Fibroblast of lung (primary cell): ENCODE measurements at places on chromosomes 1 and 21.

- H3K27ac ChIP-seq, result no peak overlapping the region
- H3K4me1 ChIP-seq, result peaks cover 13% of the 10 kb centered on the region
- no peaks in the 10 kb centered on the region for H3K27me3 ChIP-seq
- no peak overlapping the region for H3K4me3 ChIP-seq
- DNase-seq, result peak; percentile 63
- H3K36me3 ChIP-seq, result no peaks in the 10 kb centered on the region
These were observed 24.8 kb upstream of the CNIH3 start for GRCh38 chr1:224591326-224591725.

GRCh38 chr1:7278045-7278444, 492.8 kb downstream of the CAMTA1 start:
- H3K36me3 ChIP-seq, result no peaks in the 10 kb centered on the region
- DNase-seq, result no peak
- peaks cover 17% of the 10 kb centered on the region for H3K4me1 ChIP-seq
- H3K4me3 ChIP-seq, result no peak overlapping the region
- H3K27ac ChIP-seq, result no peak overlapping the region

DNA sequence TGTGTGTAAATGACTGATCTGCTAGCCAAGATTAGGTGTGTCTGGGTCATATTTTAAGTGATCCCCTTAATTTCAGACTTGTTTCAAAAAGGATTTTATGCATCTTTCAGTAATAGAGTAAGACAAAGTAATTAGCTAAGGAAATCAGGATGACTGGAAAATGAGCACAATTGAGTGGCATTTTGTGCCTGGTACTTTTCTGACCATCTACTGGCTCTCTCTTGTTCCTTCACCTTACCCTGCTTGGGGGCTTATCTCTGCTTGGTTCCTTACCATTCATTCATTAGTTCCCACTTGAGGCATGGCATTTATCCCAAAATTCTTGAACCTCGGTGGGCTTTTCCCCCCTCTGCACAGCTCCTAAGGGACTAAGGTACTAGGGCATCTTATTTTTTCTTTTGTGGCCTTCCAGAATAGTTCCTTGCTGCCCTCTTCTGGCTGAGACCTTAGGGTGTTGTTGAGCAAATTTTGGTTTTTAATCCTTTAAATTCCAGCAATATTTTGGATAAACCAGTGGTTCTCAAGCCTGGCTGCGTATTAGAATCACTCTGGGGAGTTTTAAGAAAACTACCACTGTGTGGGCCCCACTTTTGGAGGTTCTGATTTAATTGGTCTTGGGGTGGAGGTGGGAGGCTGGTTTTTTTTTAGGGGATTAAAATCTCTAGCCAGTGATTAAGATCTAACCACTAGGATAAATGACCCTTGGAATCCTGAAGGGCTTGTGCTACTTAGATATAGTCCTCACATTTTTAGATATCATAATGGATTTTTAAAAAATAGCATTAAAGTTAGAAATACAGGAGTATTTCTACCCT, 50.8 kb downstream of the HS2ST1 start:
- no peaks in the 10 kb centered on the region for H3K4me1 ChIP-seq
- H3K27ac ChIP-seq, result no peak overlapping the region
- H3K4me3 ChIP-seq, result no peak overlapping the region
- no peaks in the 10 kb centered on the region for H3K36me3 ChIP-seq

- H3K4me3 ChIP-seq, result no peak overlapping the region
- no peak overlapping the region for H3K27ac ChIP-seq
These were observed 18.8 kb upstream of the FASLG start for GRCh38 chr1:172640111-172640510.

DNA sequence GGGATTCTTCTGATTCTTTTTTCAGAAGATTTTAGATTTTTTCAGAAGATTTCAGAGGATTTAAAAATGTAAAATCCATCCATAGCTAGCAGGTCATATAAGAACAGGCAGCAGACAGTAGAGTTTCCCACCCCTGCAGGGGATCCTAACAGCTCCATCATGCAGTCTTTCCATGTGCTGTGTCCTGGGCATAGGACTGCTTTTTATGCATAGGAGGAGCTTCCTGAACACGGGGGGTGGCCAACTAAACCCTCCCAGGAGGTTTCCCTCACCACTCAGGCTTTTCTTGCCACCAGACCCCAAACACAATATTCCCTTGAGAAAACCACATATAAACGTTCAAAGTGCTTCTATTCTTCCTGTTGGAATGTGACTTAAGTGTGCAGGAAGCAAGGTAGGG, 90.1 kb upstream of the TNR start:
- DNase-seq, result no peak
- no peaks in the 10 kb centered on the region for H3K4me1 ChIP-seq
- no peaks in the 10 kb centered on the region for H3K36me3 ChIP-seq
- H3K27ac ChIP-seq, result no peak overlapping the region
- no peak overlapping the region for H3K4me3 ChIP-seq

- H3K4me3 ChIP-seq, result no peak overlapping the region
- DNase-seq, result no peak
- no peaks in the 10 kb centered on the region for H3K4me1 ChIP-seq
- no peak overlapping the region for H3K27ac ChIP-seq
These were observed 3.4 kb downstream of the EPHA10 start for GRCh38 chr1:37761416-37762095.

DNA sequence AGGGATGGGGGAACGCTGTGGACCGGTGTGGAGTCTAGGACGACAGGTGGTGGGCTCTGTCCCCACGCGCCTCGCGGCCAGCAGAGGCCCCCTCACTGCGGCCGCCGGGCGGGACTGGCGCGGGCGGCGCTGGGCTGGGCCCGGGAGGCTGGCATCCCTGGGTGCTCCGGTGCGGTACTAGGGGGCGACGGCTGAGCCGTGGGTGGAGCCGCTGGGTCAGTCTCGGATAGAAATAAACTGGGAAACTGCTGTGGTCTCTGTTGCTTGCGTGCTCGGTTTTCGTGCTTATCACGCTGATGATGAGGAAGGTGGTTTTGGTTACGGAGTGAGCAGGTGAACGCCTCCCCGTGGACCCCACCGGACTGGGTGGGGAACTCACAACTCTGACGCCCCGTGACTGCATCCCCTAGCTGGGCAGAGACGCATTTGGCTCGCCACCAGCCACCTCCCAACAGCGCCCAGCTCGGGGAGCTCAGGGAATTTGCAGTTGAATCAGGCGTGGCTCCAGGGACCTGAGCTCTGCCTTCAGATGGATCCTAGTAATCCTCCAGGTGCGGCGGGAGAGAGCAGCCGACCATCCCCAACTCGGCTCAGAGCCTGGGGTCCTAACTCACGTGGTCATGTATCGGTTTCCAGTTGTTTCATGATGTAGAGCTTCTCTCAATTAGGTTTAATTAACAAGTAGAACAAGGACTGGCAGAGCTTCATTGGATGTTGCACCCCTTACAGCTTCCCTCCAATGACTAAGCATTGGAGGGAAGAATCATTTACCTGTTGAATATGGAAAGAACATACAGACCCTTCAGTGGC, 32.1 kb downstream of the HSD17B7 start:
- DNase-seq, result peak; percentile 13
- no peak overlapping the region for H3K27ac ChIP-seq
- no peaks in the 10 kb centered on the region for H3K27me3 ChIP-seq
- peak overlapping the region; percentile 58 for H3K4me3 ChIP-seq

- DNase-seq, result no peak
- H3K36me3 ChIP-seq, result no peaks in the 10 kb centered on the region
- no peaks in the 10 kb centered on the region for H3K27me3 ChIP-seq
- no peaks in the 10 kb centered on the region for H3K4me1 ChIP-seq
- no peak overlapping the region for H3K27ac ChIP-seq
- H3K4me3 ChIP-seq, result no peak overlapping the region
These were observed 130.3 kb downstream of the CASZ1 start for GRCh38 chr1:10665930-10666850.

DNA sequence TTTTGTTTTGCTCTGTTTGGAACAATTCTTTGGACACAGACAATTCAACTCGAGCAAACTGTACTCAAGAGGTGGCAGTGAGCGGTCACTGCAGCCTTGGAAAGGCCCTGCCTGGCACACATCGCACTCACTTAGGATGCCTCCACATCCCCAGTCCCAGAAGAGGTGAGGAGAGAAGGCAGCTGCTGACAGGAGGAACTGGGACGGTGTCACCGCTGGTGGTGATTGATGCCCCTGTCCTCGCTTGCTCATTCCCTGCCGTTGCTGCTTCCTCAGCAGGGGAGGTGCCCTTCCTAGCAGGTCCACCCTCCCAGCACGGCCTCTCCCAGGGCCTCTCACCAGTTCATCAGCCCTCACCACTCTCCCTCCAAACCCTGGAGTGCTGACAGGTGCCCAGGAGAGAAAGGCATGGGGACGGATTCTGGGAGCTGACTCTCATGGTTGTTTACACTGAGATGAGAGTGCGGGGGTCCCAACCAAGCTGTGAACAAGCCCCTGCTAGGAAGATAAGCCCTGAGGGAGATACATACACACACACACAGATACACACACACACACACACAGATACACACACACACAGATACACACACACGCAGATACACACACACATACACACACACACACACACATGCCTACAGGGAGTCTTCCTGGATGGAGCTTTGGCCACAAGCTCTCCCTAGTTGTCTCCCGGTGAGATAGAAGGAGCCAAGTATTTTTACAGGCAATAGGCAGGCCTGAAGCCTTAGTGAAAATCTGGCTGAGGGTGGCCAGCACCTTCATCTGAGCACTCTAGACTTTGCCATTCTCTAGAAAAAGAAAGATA, 101.1 kb downstream of the CDC7 start:
- no peak for DNase-seq
- no peaks in the 10 kb centered on the region for H3K4me1 ChIP-seq
- no peaks in the 10 kb centered on the region for H3K27me3 ChIP-seq

DNA sequence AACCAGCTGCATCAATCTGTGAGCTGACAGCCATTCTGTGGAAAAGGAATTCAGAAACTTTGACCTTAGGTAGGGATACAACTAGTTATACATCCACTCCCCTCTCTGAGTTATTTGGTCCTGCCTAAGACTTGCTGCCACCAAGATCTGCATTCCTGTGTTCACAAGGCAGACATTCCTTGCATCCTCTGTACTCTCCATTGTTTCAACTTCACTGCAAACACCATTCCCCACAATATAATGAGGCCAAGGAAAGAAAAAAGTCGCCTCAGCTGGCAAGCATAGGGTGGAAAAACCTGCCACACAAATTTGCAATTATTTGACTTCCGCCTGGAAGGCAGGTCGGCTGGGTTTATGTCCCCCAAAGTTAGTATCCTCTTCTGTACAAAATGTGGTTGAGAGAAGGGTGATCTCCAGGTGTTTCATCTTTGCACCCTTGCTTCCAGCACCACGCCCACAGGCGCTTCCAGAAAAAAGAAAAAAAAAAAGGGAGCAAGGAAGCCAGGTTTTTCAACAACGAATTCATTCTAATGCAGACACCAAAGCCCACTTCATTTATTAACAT, 676 bp upstream of the CTTNBP2NL start:
- DNase-seq, result peak; percentile 62
- H3K4me3 ChIP-seq, result peak overlapping the region; percentile 95
- peak overlapping the region; percentile 97 for H3K27ac ChIP-seq
- no peaks in the 10 kb centered on the region for H3K36me3 ChIP-seq
- H3K4me1 ChIP-seq, result peaks cover 14% of the 10 kb centered on the region

DNA sequence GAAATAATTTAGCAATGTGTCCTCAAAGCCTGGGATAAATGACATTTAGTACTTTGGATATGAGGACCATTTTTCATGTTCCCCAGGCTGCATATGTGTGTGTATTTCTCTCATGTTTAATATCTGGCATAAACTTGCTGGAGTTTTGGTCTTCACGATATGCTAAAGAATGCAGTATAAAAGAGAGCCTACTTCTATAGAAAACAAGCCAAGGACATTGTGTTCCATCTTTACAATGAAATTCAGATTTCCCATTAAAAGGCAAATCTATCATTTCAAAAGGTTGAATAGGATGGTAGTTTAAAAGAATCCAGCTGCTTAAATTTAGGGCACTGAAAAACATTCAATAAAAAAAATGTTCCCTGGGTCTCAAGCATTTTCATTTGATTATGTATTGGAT, 169.0 kb upstream of the C1orf105 start:
- no peaks in the 10 kb centered on the region for H3K36me3 ChIP-seq
- no peaks in the 10 kb centered on the region for H3K27me3 ChIP-seq
- no peak overlapping the region for H3K4me3 ChIP-seq
- H3K27ac ChIP-seq, result no peak overlapping the region

GRCh38 chr1:231808990-231809389, 182.4 kb downstream of the DISC1 start:
- peak; percentile 80 for DNase-seq
- H3K27ac ChIP-seq, result no peak overlapping the region
- H3K36me3 ChIP-seq, result no peaks in the 10 kb centered on the region
- no peaks in the 10 kb centered on the region for H3K4me1 ChIP-seq
- no peak overlapping the region for H3K4me3 ChIP-seq

- H3K27ac ChIP-seq, result no peak overlapping the region
- H3K4me1 ChIP-seq, result peaks cover 7% of the 10 kb centered on the region
- no peak for DNase-seq
- H3K27me3 ChIP-seq, result no peaks in the 10 kb centered on the region
These were observed 77.1 kb downstream of the XCL2 start for GRCh38 chr1:168466714-168467131.

- no peak overlapping the region for H3K4me3 ChIP-seq
- H3K36me3 ChIP-seq, result peaks cover 15% of the 10 kb centered on the region
- H3K4me1 ChIP-seq, result peaks cover 14% of the 10 kb centered on the region
- no peak for DNase-seq
- H3K27ac ChIP-seq, result no peak overlapping the region
- H3K27me3 ChIP-seq, result no peaks in the 10 kb centered on the region
These were observed 3.8 kb downstream of the CTPS1 start for GRCh38 chr1:40983286-40983685.

GRCh38 chr1:2480986-2481364, 4.9 kb downstream of the PLCH2 start:
- no peaks in the 10 kb centered on the region for H3K36me3 ChIP-seq
- no peaks in the 10 kb centered on the region for H3K27me3 ChIP-seq
- H3K27ac ChIP-seq, result no peak overlapping the region
- no peak overlapping the region for H3K4me3 ChIP-seq
- no peak for DNase-seq

DNA sequence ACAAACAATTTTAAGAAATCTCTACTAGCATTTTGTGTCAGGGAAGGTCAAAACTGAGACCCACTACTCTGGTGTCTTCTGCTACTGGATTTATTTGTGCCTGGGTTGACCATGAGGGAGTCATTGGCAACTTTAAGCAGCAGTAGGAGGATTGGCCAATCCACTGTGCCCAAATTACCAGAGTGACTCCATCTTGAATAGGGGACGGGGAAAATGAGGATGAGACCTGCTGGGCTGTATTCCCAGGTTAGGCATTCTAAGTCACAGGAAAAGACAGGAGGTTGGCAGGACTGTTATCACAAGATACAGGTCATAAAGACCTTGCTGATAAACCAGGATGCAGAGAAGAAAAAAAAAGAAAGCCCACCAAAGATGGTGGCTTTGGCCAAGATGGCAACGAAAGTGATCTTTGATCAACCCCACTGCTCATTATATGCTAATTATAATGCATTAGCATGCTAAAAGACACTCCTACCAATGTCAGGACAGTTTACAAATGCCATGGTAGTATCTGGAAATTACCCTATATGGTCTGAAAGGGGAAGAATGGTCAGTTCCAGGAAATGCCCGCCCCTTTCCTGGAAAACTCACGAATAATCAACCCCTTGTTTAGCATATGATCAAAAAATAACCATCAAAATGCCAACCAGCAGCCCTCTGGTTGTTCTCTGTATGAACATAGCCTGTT, 200.9 kb downstream of the LTN1 start:
- no peak overlapping the region for H3K27ac ChIP-seq
- DNase-seq, result no peak
- no peaks in the 10 kb centered on the region for H3K4me1 ChIP-seq
- H3K27me3 ChIP-seq, result no peaks in the 10 kb centered on the region
- no peak overlapping the region for H3K4me3 ChIP-seq
